ENCODE measurements at places on chromosomes 3 and 15. TPM values are rescaled to one million over a fixed set of nuclear protein-coding genes. Genes with fewer than 3 reads are reported as not detected.

- DNase-seq: no peak
These were observed 88.4 kb upstream of the TLE3 start for GRCh38 chr15:70186152-70186551.

DNA sequence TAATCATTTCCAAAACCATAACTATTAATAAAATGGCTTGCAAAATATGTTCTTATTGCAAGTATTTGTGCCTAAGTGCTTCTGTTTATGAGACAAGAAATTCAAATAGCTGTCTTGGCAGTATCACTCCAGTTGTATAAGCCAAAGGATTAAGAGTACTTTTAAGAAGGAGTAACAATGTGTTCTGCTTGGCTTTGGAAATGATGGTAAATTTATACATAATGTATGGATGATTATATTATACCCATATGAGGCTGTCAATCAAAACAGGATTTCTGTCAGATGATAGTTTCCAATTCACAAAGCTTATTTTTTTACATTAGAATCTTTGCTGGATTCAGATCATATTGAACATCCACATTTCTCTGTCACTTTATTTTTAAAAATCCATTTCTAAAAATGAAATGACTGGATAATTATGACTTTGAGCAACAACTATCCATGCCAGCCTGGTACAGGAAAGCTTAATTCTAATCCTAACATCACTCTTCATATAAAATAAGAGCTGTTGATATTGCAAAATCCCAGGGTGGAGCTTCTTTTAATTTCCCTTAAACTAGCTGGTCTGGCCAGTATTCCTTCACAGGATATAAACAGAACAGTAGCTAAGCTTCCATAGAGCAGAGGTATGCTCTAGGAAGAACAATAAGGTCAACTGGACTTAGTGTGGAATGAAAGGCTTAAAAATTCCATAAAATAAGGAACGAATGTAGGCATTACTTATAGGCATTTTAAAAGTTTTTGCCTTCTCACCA is 30.0 kb upstream of the ZNF280D start:
- DNase-seq: no peak

GRCh38 chr3:181906338-181906737 is 194.6 kb downstream of the SOX2 start:
- no peak for DNase-seq

DNA sequence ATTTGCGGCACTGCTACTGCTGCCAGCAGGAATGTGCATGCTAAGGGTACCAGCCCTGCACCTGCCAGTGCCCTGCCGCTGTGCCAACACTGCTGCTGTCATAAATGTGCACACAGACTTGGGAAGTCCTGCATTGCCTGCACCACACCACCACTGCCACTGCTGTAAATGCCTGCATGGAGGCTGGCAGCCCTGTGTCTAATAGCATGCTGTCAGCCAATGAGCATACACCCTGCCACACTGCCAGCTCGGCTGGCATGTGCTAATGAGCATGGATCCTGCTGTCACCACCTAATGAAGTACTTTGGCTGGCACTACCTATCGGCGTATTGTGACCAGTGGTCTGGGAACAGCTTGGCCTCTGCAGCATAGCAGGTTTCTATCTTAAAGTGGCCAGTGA is 981.8 kb upstream of the GBE1 start:
- no peak for DNase-seq

GRCh38 chr3:149216193-149216869 is 5.3 kb downstream of the CP start:
- no peak for DNase-seq

The PAQR5 gene
- total RNA-seq: 1.1 TPM

GRCh38 chr3:14410503-14411165 is 8.2 kb downstream of the SLC6A6 start:
- DNase-seq: no peak

GRCh38 chr3:46883054-46883829 is 5.7 kb downstream of the PTH1R start:
- no peak for DNase-seq
